ENCODE measurements at places on chromosomes 11 and 22. TPM values are rescaled to one million over a fixed set of nuclear protein-coding genes. Genes with fewer than 3 reads are reported as not detected.

The OR5B21 gene
- not detected for total RNA-seq

- H3K4me1 ChIP-seq = no peaks in the 10 kb centered on the region
- H3K4me3 ChIP-seq = no peak overlapping the region
- H3K36me3 ChIP-seq = no peaks in the 10 kb centered on the region
- no peak for DNase-seq
Observed at GRCh38 chr22:26762503-26763472, 105.4 kb downstream of the MIAT start.

GRCh38 chr22:45237065-45237990 lies 3.4 kb downstream of the KIAA0930 start:
- H3K4me3 ChIP-seq = no peak overlapping the region
- peaks cover 80% of the 10 kb centered on the region for H3K4me1 ChIP-seq
- no peak for DNase-seq
- no peaks in the 10 kb centered on the region for H3K36me3 ChIP-seq
- no peaks in the 10 kb centered on the region for H3K27me3 ChIP-seq
- no peak overlapping the region for H3K27ac ChIP-seq

The APOL3 gene
- 48.1 TPM for total RNA-seq

GRCh38 chr11:11983427-11983826 lies 25.0 kb downstream of the DKK3 start:
- no peaks in the 10 kb centered on the region for H3K4me1 ChIP-seq
- H3K36me3 ChIP-seq = no peaks in the 10 kb centered on the region
- no peak overlapping the region for H3K4me3 ChIP-seq
- H3K27ac ChIP-seq = no peak overlapping the region

The FXYD2 gene
- 0.19 TPM for total RNA-seq

The SLC25A18 gene
- total RNA-seq = 0.76 TPM

GRCh38 chr22:49307481-49307830 lies 520.2 kb downstream of the BRD1 start:
- no peak overlapping the region for H3K4me3 ChIP-seq
- no peak overlapping the region for H3K27ac ChIP-seq
- H3K4me1 ChIP-seq = no peaks in the 10 kb centered on the region

GRCh38 chr11:92890846-92891245 lies 78.6 kb upstream of the MTNR1B start:
- DNase-seq = no peak
- no peak overlapping the region for H3K27ac ChIP-seq
- H3K4me3 ChIP-seq = no peak overlapping the region

DNA sequence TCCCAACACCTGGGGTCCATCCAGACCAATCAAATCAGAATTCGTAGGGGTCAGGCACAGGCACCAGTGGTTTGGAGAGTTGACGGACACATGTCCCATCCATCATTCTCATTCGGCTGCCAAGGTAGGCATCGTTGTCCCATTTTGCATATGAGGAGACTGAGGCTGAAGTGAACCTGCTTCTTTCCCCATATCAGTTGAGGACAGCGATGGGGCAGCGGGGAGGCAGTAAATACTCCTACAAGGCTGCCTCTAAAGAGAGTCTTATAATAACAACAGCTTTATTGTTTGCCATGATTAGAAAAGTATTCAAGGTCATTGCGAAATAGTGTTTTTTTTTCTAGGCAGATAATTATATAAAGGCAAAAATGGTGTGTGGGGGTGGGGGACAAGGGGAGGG lies 1.6 kb upstream of the BEST1 start:
- no peaks in the 10 kb centered on the region for H3K4me1 ChIP-seq
- H3K27ac ChIP-seq = no peak overlapping the region
- H3K36me3 ChIP-seq = no peaks in the 10 kb centered on the region
- no peak overlapping the region for H3K4me3 ChIP-seq
- no peak for DNase-seq

- H3K4me3 ChIP-seq = no peak overlapping the region
- DNase-seq = no peak
- no peak overlapping the region for H3K27ac ChIP-seq
- H3K27me3 ChIP-seq = no peaks in the 10 kb centered on the region
Observed at GRCh38 chr11:28963187-28963586, 855.0 kb downstream of the METTL15 start.

DNA sequence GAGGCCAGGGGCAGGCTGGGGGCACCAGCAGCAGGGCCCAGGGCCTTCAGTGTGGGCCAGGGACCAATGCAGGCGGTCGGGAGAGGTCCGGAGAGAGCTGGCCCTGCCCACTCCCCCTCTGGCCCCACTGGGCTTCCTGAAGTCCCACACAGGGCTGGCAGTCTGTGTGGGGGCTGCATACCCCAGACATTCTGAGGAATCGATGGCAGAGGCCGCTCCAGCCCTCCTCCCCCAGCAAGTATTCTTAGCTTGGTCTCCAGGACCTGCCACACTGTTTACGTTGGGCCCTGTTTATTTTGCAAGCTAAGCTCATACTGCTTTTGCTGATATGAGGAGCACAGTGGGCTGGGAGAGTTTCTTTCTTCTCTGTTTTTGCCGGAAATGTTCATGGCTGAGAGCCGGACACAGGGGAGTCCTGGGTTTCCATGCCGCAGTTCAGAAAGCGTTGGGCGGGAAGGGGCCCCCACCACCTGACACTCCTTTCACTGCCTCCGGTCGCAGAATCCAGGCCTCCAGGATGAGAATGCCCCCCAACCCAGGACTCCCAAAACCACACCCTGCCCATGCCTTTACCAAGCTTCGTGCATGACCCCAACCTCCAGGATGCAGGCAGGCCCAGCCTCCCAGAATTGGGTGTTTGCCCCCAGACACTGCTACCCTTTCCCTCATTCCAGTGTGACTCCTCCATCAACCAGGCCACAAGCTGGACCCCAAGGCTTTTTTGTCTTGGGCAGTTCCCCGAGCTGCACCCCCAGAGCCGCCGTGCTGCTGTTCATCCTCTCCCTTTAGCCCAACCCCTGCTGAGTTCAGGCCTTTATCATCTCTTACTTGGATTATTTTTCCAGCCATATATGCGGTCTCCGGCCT lies 81.8 kb upstream of the KCNQ1OT1 start:
- H3K4me3 ChIP-seq = no peak overlapping the region
- peak overlapping the region; percentile 23 for H3K27ac ChIP-seq
- H3K27me3 ChIP-seq = no peaks in the 10 kb centered on the region
- H3K4me1 ChIP-seq = peaks cover 33% of the 10 kb centered on the region

The TRPM5 gene
- total RNA-seq = not detected

GRCh38 chr11:68044145-68044813 lies 5.5 kb downstream of the TCIRG1 start:
- H3K27ac ChIP-seq = no peak overlapping the region
- no peaks in the 10 kb centered on the region for H3K27me3 ChIP-seq

GRCh38 chr22:24027991-24028390 lies 16.9 kb downstream of the CABIN1 start:
- no peak overlapping the region for H3K27ac ChIP-seq
- DNase-seq = no peak
- H3K4me1 ChIP-seq = no peaks in the 10 kb centered on the region
- H3K27me3 ChIP-seq = no peaks in the 10 kb centered on the region

GRCh38 chr11:44785856-44786607 lies 59.3 kb downstream of the TSPAN18 start:
- H3K4me1 ChIP-seq = peaks cover 22% of the 10 kb centered on the region
- no peaks in the 10 kb centered on the region for H3K27me3 ChIP-seq
- no peak overlapping the region for H3K27ac ChIP-seq
- H3K4me3 ChIP-seq = no peak overlapping the region
- DNase-seq = no peak

- peak overlapping the region; percentile 77 for H3K27ac ChIP-seq
- H3K4me3 ChIP-seq = no peak overlapping the region
- no peaks in the 10 kb centered on the region for H3K27me3 ChIP-seq
- H3K36me3 ChIP-seq = peaks cover 27% of the 10 kb centered on the region
Observed at GRCh38 chr11:46541593-46542371, 52.0 kb downstream of the AMBRA1 start.

GRCh38 chr22:29773233-29773632 lies 6.1 kb downstream of the UQCR10 start:
- DNase-seq = no peak
- H3K4me1 ChIP-seq = peaks cover 8% of the 10 kb centered on the region
- H3K36me3 ChIP-seq = peaks cover 6% of the 10 kb centered on the region
- H3K27ac ChIP-seq = peak overlapping the region; percentile 57
- no peaks in the 10 kb centered on the region for H3K27me3 ChIP-seq
- no peak overlapping the region for H3K4me3 ChIP-seq

- no peaks in the 10 kb centered on the region for H3K27me3 ChIP-seq
- H3K27ac ChIP-seq = no peak overlapping the region
- no peak overlapping the region for H3K4me3 ChIP-seq
- DNase-seq = no peak
Observed at GRCh38 chr22:48721395-48721669, 1106.3 kb downstream of the BRD1 start.

The IL17REL gene
- total RNA-seq = not detected

The E2F8 gene
- 4.0 TPM for total RNA-seq

GRCh38 chr11:25769287-25769686 lies 562.6 kb upstream of the ANO3 start:
- no peaks in the 10 kb centered on the region for H3K36me3 ChIP-seq
- H3K27me3 ChIP-seq = no peaks in the 10 kb centered on the region
- H3K4me3 ChIP-seq = no peak overlapping the region
- no peak for DNase-seq
- H3K27ac ChIP-seq = no peak overlapping the region

DNA sequence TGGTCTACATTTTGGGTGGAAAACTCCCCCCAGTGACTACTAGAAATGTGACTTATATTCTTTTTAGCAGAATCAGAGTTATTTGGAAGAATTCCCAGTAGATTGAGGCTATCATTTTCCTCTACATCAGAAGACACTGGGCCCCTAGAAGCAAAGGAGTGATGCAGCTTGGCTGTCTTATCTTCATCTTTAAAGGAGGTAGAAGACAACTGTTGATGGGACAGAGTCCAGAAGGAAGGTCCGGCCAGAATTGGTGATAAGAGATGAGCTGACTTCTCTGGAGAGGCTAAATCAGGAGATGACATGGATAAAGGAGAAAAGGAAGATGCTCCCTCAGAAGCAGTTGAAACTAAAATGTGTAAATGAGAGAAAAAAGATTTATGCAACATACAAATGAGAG lies 149.6 kb downstream of the ENTHD1 start:
- DNase-seq = no peak
- no peaks in the 10 kb centered on the region for H3K36me3 ChIP-seq
- H3K27me3 ChIP-seq = no peaks in the 10 kb centered on the region
- H3K4me3 ChIP-seq = no peak overlapping the region

DNA sequence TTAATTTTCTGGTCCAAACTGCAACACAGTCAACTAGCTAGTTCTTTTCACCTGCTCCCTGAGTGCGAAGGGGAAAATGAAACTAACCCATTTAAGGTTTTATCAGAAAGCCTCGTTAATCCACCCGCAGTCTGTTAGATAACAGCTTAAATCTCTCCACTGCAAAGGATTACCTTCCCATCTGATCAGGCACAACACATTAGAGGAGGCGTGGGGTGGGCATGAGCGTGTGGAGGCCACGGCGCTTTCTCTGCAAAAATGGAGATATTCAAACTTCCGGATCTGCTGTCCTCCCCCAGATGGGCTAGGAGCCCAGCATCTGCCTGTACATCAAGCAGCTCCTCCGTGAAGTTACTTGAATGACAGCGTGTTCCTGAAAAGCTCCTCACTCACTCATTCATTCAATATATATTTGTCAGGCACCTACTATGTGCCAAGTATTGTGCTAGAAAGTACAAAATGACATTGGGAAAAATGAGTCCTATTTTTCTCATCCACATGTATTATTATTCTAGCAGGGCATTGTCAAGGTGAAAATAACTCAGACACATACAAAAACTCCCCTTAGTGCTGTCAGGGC lies 13.5 kb upstream of the ANKK1 start:
- H3K36me3 ChIP-seq = no peaks in the 10 kb centered on the region
- DNase-seq = no peak
- H3K4me1 ChIP-seq = peaks cover 13% of the 10 kb centered on the region
- H3K27ac ChIP-seq = no peak overlapping the region
- H3K27me3 ChIP-seq = no peaks in the 10 kb centered on the region
- H3K4me3 ChIP-seq = no peak overlapping the region

DNA sequence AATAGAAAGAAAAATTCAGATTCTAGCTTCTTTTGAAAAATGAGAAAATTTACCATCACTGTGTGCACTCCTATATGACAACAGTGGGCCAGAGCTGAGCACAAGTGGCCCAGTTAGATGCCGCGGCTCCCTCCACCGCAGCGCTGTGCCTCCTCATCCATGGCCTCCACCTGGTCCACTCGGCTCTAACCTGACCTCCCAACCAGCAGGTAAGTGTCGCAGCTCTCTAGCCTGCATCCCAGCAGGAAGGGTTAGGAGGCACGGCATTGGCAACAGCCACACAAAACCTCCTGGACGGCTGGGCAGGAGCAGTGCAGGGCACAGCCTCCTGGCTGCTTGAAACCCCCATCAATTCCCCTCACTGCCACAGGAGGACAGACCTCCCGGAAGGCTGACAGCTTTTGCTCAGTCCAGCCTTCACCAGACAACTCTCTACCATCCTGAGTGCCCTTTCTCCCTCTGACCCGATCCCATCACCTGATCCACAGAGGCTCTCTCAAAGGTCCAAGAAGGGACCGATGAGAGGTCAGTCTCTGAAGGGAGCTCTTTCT lies 76.1 kb downstream of the RPL27A start:
- no peaks in the 10 kb centered on the region for H3K27me3 ChIP-seq
- H3K4me3 ChIP-seq = no peak overlapping the region
- DNase-seq = no peak
- no peak overlapping the region for H3K27ac ChIP-seq
- H3K4me1 ChIP-seq = peaks cover 57% of the 10 kb centered on the region

- H3K27me3 ChIP-seq = no peaks in the 10 kb centered on the region
- peak overlapping the region; percentile 59 for H3K27ac ChIP-seq
- no peak overlapping the region for H3K4me3 ChIP-seq
Observed at GRCh38 chr22:21816472-21816786, 51.0 kb downstream of the MAPK1 start.

DNA sequence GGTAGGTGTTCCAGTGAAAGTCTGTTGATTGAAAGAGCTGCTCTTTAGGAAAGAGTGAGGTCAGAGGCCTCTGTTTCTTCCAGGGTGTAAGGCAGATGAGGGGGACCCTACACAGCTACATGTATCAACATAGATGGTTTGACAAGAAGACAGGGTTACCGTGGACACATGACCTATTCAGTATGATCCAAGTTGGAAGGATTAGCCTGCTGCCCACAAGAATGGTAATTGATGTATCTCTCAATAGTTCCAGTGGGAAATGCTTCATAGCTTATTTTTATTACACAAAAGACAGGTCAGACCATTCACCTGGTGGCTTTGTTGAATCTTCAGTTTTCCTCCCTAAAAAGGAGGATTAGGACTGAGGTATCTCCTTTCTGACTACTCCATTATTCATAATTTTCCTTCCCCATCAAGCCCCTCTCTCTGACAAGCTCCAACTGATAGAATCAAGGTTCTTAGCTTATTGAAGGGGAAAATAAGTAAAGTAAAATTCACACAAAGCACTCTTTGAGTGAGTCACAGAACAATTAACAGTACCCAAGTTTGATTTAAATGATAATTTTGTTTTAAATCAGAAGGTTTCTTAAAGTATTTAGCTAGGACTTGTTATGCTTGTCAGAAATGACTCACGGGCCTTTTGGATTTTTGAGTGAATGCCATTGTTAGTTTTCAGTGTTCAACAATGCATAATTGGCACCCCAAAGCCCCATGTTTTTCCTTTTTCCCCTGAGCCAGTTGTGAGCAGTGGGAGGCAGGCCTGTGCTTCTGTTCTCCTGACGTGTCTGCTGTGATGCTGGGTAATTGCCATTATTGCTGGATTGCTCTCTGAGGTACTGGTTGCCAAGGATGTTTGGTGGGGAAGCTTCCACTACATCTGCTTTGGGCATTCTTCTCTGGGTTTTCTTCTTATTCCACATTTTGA lies 373.2 kb downstream of the DDX10 start:
- no peak overlapping the region for H3K4me3 ChIP-seq
- H3K4me1 ChIP-seq = peaks cover 45% of the 10 kb centered on the region
- DNase-seq = no peak
